ENCODE measurements at places on chromosomes 11 and 22. TPM values are rescaled to one million over a fixed set of nuclear protein-coding genes. Genes with fewer than 3 reads are reported as not detected.

APOL5 gene
- total RNA-seq = not detected

LIPT2 gene
- 8.6 TPM for total RNA-seq

RIMBP3C gene
- total RNA-seq = 1.9 TPM

SPI1 gene
- total RNA-seq = not detected

TRIM49 gene
- not detected for total RNA-seq

FXYD6 gene
- total RNA-seq = 12.9 TPM

GLB1L2 gene
- 21.7 TPM for total RNA-seq

LBHD1 gene
- 7.1 TPM for total RNA-seq

TTC36 gene
- total RNA-seq = 1.1 TPM

TMEM191B gene
- total RNA-seq = not detected

NLRP6 gene
- not detected for total RNA-seq

SOX10 gene
- total RNA-seq = not detected

MPPED2 gene
- total RNA-seq = 3.4 TPM

WNT11 gene
- 1.2 TPM for total RNA-seq

FOLR3 gene
- not detected for total RNA-seq

GRCh38 chr22:41340357-41340756 lies 39.0 kb downstream of the ZC3H7B start:
- DNase-seq = no peak

DNA sequence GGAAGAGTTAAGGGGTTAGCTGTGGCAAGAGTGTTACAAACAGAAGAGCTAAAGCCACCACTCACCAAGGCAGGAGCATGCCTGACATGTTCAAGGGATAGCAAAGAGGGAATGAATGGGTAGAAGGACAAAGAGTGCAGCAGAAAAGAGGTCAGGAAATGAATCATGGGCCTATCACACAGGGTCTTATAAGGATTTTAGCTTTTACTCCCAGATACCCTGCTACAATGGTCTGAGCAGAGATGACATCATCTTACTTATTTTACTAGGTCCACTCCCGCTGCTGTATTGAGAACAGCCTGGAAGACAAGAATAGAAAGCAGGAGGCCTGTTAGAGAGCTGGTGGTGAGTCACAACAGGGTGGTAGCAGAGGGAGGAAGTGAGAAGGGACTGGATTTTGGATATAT lies 9.8 kb downstream of the TRAF6 start:
- DNase-seq = peak; percentile 96

DNA sequence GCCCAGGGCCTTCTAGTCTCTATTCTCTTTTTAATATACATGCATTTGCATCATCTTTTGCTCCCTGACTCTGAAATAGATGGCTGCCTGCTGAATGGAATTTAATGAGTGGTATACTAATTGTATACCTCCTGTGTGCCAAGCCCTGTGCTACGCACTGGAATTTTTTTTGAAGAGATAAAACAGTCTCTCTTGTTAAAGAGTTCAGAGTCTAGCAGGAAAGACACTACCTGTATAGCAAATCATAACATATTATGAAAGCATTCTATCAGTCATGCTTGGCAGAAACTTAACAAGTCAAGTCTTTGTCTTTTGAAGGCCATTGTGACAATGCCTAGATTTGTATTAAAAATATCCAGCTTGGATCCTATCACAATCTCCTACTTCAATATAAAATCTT lies 63.7 kb upstream of the SESN3 start:
- DNase-seq = no peak

DNA sequence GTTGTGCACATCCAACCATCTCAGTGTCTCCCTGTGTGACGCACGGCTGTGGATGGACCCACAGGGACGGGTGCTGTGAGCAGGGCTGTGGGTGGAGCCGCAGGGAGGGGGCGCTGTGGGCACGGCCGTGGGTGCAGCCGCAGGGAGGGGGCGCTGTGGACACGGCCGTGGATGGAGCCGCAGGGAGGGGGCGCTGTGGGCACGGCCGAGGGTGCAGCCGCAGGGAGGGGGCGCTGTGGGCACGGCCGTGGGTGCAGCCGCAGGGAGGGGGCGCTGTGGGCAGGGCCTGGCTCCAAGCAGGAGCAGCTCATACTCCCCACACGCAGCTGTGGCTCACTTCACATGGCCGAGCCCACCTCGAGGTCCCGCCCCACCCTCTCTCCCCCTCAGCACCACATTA lies 6.0 kb upstream of the MAPK11 start:
- DNase-seq = peak; percentile 66

DNA sequence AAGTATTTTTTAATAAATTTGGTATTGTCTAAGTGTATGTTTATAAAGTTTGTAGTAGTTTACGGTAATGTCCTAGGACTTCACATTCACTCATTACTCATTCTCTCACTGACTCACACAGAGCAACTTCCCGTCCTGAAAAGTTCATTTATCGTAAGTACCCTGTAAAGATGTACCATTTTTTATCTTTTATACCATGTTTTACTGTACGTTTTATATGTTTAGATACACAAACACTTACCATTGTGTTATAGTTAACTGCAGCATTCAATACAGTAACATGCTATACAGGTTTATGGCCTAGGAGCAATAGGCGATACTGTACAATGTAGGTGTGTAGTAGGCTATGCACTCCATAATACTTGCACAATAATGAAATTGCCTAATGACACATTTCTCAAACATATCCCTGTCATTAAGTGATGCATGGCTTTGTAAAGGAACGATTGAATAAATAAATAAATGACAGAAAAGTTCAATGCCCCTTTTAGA lies 12.5 kb upstream of the CARD18 start:
- no peak for DNase-seq

GRCh38 chr11:128603003-128603696 lies 15.8 kb upstream of the ETS1 start:
- no peak for DNase-seq

GRCh38 chr11:115179636-115180035 lies 324.6 kb downstream of the CADM1 start:
- DNase-seq = no peak

- no peak for DNase-seq
These were observed 279.4 kb downstream of the NTM start for GRCh38 chr11:131649856-131650255.

GRCh38 chr22:30941363-30941740 lies 27.2 kb downstream of the MORC2 start:
- no peak for DNase-seq

GRCh38 chr11:70192666-70193410 lies 10.3 kb upstream of the FADD start:
- no peak for DNase-seq

- DNase-seq = no peak
These were observed 6.5 kb downstream of the HBG1 start for GRCh38 chr11:5242933-5243815.

GRCh38 chr22:41946629-41947423 lies at the start of gene CENPM:
CENPM (minus strand) TSS chr22:41947152; CDS start chr22:41947076, 76 bp downstream.
- peak; percentile 98 for DNase-seq

- DNase-seq = no peak
These were observed 12.7 kb downstream of the DRAP1 start for GRCh38 chr11:65931773-65932557.

DNA sequence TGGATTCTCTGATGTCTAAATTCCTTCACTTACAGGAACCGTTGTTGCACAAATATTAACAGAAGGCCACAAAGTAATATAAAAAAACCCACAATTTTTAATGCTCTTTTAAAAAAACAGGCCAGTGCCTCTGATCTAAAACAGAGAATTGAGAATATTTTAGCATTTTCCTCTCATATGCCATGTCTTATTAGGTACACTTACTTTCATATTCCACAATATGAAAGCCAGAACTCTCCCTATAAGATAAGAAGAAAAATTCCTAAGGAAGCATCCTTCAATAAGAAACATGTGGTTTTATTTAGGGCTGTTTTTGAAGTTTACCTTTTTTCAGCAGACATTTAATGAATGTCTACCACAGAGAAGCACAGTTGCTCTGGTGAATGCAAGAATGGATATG lies 214.5 kb downstream of the FAT3 start:
- DNase-seq = no peak

- DNase-seq = no peak
These were observed 12.0 kb downstream of the PRR14L start for GRCh38 chr22:31737932-31738331.

GRCh38 chr11:36098087-36098486 lies 154.2 kb downstream of the LDLRAD3 start:
- peak; percentile 81 for DNase-seq

DNA sequence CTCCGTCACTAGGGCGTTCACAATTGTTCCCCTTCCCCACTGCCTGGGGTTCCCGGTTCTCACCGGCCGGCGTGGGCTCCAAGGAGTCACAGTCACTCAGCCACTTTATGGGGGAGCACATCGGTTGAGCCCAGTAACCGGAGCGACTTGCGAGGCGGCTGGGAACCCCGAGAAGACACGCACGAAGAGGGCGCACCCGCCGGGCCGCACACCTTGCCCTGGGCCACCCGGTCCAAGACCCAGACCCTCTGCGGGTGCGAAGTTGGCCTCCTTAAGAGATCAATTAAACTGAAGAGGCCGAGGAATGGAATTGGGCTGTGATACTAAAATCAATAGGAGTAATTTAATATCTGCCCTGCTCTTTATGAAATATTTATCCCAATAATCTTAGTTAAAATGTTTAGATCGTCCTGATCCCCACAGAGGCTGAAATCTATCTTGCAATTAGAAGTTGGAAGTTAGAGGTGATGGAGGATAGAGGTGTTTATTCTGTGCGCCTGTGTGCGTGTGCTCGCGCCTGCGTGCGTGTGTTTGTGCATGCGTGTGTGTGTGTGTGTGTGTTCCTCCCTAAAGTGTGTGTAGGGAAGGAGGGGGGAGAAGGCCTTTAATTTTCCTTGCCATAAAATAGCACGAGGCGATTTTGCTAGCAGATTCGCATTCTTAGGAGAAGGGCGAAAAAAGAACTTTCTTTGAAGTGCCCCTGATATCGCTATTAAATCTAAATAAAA lies 954 bp upstream of the MN1 start:
- DNase-seq = no peak

DNA sequence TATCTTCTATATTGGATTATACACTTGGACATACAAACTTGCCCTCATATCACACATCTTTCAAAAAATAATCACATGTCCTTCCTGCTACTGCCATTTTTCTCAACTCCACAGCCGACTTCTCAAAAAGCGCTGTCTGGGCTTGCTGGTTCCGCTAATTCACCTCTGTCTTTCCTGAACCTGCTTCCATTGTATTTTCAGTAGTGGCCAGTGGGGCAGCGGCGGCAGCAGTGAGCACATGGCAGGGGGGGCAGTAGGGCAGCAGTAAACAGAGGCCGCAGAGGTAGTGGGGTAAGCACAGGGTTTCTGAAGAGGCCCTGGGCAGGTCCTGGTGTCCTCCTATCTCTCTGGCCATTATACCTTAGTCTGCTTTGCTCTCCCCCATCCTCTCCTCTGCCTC lies 126.3 kb downstream of the RRAS2 start:
- DNase-seq = no peak

GRCh38 chr11:69292221-69292648 lies 1.7 kb upstream of the MYEOV start:
- DNase-seq = peak; percentile 82

DNA sequence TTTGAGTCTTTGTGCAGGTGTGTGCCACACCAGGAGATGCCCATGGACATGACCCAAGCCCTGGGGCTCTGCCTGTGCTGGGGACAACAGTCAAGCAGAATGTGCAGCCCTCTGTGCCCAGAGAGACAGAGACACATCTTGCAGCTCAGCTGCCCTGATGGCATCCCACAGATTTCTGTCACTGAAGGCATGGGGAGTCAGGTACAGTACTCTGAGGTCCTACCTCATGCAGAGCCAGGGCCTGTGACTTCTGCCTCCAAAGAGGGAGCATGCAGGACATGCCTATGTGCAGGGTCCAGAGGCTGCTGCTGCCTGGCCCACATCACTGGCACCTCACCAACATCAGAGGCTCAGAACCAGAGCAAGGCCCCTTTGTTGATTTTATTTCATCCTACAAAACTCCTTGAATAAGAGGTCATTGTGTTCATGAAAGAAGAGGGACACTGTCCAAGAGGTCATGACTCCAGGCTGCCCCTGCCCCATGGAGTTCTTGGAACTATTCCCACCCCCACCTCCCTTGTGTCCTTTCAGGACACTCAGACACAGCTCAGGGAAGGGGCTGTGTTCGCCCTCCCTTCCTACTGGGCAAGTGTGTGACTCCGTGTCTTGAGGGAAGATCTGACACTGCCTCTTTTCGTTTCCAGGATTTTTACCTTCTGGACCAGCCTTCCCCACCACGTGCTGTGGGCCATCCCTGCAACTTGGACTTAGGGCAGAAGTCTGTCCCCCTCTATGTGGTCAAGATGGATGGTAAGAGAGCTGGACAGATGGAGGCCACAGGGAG lies 62.3 kb downstream of the BTG4 start:
- DNase-seq = no peak

DNA sequence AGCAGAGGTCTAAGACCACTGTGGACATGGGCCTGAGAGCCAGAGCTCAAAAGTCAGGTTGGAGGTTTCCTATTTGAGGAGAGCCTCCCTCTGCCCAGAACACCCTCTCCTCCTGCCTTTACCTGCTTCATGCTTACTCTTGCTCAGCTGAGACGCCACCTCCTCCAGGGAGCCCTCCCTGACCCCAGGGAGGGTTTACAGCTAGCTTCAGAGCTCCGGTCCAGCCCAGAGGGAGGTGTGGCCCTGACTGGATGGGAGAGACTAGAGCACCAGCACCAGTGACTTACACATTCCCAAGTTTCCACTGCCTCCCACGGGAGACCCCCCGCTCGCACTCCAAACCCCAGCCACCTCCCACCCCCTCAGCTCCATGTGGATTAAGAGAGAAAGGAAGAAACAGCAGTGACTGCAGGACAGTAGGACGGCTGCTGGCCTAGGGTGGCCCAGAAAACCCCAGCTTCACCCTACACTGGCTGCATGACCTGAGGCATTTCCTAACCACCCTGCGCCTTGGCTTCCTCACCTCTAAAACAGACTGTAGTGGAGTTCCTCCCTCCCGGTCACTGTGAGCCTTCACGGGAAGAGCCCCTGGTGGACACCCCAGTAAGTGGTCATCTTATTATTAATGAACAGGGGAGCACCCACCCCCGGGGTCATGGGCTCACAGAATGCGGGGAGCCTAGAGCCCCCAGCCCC lies 24.5 kb upstream of the PDGFB start:
- DNase-seq = no peak

DNA sequence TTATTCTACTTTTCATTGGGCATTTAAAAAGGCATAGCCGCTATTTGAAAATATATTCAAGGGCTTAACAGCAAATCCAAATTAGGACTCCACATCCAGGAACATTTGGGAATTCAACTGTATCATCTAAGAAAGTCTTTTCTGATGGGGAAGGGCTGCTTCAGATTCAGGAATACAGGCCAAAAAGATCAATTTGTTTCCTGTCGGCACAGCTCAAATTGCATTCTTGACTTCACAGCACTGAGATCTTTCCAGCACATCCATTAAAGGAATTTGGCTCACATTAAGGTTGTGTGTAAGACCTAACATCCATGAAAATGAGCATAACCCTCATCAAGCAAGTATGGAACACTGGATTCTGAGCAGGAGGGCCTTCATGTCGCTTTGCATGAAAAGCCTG lies 1169.5 kb upstream of the CCDC90B start:
- DNase-seq = no peak

Data from A673 (cell line).